ENCODE measurements at places on chromosomes 1 and 21. TPM values are rescaled to one million over a fixed set of nuclear protein-coding genes. Genes with fewer than 3 reads are reported as not detected.

The TSPEAR gene
- total RNA-seq: not detected

DNA sequence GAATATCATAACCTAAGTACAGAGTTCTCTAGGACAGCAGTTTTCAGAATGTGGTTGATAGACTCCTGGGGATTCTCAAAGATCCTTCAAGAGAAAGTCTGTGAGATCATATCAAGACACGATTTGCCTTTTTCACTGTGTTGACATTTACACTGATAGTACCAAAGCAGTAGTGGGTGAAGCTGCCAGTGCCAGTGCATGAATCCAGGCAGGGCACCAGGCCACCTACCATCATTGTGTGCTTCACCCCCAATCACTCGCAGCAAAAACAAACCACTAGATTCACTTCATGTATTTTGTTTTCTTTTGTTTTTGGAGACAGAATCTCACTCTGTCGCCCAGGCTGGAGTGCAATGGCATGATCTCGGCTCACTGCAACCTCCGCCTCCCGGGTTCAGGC, 23.9 kb downstream of the DNAJC16 start:
- DNase-seq: no peak

GRCh38 chr1:200369131-200369530, 40.7 kb downstream of the ZNF281 start:
- no peak for DNase-seq

GRCh38 chr21:34074283-34075090, 1.1 kb downstream of the MRPS6 start:
- peak; percentile 17 for DNase-seq

The FAM78B gene
- total RNA-seq: 4.0 TPM

DNA sequence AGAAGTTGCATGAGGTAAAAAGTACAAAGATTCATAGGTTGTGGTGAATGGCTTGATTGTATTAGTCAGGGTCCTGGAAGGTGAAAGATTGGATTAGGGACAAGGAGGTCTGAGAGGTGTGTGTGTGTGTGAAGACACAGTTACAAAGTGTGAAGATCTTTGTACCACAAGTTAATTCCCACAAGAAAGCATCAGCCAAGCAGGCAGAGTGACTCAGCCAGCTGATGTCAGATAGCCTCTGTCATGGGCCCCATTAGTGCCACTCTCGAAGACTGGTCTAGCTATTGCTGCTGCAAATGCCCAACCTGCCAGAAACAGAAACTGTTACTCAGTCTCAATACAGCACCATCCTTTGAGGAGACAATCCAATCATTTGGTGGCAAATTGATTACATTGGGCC, 96.5 kb downstream of the DTL start:
- peak; percentile 34 for DNase-seq

The TRAPPC10 gene
- total RNA-seq: 24.2 TPM

The XCL1 gene
- not detected for total RNA-seq

- DNase-seq: no peak
Observed at GRCh38 chr1:244296447-244296846, 155.3 kb downstream of the ADSS2 start.

- DNase-seq: peak; percentile 80
Observed at GRCh38 chr1:18948048-18948912, 8.2 kb downstream of the IFFO2 start.

- no peak for DNase-seq
Observed at GRCh38 chr1:50930193-50930592, 29.9 kb downstream of the FAF1 start.

GRCh38 chr1:3294450-3294849, 160.0 kb upstream of the ARHGEF16 start:
- DNase-seq: no peak

The UMODL1 gene
- 0.24 TPM for total RNA-seq

GRCh38 chr1:14309984-14310383, 288.5 kb upstream of the KAZN start:
- no peak for DNase-seq

DNA sequence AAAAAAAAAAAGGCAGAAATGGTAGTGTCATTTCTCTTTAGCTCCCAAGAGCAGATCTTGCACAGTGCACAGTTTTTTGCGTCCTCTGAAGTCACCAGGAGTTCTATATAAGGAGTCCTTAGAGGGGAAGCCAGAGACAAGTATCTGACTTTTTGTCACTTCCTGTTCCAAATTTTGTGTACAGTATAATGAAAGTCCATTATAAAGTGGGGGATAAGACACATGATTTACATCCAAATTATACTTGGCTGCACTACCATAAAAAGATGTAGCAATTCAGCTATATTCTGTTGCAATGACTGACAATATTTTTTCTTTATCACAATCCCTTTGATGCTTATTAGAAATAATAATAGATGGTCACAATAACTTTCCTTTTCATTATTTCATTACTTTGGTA, 1276.9 kb upstream of the ADGRL2 start:
- no peak for DNase-seq

The RSPO1 gene
- not detected for total RNA-seq

- DNase-seq: no peak
Observed at GRCh38 chr1:86915737-86916235, 1.4 kb downstream of the HS2ST1 start.

- DNase-seq: no peak
Observed at GRCh38 chr1:39297551-39297950, 93.1 kb downstream of the MACF1 start.

The SPATA21 gene
- total RNA-seq: not detected

DNA sequence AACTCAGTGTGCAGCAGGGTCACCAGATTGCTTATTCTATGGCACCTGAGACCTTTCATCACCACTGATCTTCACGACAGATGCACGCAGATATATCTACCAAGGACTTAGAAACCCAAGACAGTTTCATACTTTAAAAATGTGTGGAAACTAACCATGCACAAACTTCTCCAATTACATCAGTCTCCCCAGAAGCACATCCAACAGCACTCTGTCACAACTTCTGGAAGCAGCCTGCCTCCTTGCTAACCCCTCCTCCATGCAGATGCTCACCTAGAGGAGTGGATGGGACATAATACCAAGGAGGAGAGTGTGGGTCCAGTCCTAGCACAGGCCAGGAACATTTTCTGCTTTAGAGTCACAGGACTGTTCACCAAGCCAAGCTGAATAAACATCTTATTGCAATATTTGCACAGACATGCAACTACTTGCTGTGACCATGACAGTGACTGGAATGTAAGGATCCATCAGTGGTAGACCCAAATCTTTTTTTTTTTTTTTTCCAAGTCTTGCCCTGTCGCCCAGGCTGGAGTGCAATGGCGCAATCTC, 69.4 kb downstream of the HIVEP3 start:
- DNase-seq: no peak

- no peak for DNase-seq
Observed at GRCh38 chr1:20625176-20626097, 7.8 kb upstream of the PINK1 start.

DNA sequence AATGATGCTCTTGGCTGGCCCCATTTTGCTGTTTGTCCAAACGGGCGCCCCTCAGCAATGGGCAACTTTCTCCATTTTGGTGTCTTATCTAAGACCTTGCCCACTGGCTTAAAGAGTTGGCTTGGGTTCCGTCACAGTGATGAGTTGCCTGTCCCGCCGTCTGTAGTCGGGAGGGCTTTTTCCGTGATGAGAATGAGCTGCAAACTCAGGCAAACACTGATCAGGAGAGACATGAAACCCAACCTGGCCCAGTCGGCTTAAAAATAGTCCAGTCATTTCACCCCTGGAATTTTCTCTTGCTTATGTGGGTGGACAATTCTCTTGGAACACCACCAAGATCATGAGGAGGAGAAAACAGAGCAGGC, 79.3 kb downstream of the ST6GALNAC3 start:
- DNase-seq: no peak

The PRR9 gene
- total RNA-seq: not detected

- no peak for DNase-seq
Observed at GRCh38 chr1:218330043-218330623, 15.0 kb upstream of the TGFB2 start.

DNA sequence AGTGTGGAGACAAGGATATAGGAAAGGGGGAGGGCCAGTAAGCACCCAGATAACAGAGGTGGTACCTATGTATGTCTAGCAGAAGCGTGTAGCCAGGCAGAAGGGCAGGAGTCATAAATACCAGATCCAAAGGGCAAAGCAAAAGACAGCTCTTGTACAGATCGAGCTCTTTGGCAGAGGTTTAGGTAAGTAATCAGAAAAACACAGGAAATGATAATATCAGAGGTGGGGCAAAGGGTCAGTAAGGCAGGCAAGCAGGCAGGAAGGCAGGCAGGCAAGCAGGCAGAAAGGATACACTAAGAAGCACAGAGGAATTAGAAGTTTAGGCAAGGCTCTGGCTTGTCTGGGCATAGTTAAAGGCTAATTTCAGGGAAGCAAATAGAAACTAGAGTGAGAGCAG, 22.7 kb upstream of the SLFNL1 start:
- no peak for DNase-seq

DNA sequence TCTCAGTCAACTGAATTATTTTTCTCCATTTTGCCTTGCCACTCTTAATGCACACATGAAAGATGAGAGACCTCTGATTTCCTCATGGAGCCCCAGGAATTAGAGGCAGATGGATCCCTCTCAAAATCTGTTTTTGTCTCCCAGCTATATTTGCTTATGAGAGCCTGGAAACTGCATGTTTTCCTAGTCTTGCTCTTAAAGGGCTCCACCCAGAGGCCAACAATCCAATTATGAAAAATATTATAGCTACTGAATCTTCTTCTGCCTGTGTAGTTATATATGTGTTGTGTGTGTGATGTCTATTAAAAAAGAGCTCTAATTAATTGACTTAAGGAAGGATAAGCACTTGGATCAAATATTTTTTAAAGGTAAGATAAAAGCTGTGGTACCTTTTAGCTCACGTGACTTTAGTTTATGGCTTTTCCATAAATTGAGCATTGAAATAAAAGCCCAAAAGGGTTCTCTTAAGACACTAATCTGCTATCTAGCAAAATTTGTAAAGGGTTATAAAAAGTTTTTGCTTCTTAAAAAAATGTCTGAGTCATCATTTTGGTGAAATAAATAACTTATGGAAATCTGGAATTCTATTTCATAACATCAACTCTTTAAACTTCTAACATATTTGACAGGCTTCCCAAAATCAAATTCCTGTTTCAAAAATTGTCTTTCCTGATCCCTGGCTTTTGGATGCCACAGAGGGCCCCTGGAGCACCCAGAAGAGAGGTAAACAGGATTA, 31.2 kb upstream of the TSPEAR start:
- no peak for DNase-seq

Data from Daoy (cell line).